ENCODE measurements at places on chromosomes 11 and 22.

- DNase-seq: peak; percentile 18
These were observed 121.9 kb upstream of the MTMR2 start for GRCh38 chr11:96045622-96046456.

DNA sequence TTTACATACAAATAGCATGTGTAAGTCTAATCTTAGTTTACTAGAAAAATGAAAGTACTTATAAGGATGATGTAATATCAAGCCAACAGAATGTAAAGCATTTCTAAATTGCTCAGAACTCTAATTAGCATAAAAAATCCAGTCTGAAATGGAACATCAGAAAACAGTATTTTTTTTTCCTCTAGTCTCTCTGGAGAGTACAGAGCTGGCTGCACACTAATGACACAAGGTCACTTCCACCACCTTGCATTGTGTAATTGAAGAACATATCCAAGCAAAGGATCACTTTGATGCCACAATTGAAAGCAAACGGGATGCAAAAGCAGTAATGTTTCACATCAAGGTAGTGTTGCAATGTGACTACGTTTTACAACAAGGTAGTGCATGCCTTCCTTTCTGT, 548.0 kb upstream of the LUZP2 start:
- DNase-seq: no peak

DNA sequence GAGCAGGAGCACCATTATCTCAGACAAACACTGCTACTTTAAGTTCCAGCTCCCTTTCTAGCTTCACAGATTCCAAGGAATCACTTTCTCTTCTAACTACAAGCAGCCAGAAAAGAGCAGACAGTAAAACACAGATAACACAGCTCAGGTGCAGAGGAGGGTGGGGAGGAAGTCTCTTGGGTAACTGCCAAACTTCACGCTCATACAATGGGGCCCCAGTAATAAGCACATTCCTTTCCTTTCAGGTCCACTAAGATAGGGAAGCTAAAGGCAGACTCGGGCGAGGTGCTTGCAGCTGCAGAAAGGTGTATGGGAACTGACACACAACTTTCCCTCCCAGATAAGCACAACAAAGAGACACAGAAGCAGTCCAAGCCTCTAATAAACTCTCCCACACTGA, 69.2 kb upstream of the OR9G4 start:
- DNase-seq: peak; percentile 18

DNA sequence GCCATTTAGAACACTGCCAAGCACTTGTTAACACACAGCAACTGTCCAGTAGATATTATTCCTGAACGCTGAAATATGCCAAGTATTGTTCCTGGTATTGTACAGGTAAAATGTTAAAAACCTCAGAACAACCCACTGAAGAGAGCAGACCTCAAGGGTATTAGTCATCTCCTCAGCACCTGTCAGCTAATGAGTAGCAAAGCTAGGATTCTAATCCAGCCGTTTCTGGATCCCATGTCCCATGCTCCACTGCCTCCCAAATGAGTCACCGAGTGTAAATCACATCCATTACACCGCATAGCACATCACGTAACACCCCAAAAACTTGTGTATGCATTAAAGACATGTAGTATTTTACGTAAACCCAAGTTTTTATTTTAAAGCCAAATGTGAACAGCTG, 705.4 kb upstream of the TENM4 start:
- no peak for DNase-seq

- DNase-seq: no peak
These were observed 7.9 kb downstream of the NCAM1 start for GRCh38 chr11:112968941-112969713.

DNA sequence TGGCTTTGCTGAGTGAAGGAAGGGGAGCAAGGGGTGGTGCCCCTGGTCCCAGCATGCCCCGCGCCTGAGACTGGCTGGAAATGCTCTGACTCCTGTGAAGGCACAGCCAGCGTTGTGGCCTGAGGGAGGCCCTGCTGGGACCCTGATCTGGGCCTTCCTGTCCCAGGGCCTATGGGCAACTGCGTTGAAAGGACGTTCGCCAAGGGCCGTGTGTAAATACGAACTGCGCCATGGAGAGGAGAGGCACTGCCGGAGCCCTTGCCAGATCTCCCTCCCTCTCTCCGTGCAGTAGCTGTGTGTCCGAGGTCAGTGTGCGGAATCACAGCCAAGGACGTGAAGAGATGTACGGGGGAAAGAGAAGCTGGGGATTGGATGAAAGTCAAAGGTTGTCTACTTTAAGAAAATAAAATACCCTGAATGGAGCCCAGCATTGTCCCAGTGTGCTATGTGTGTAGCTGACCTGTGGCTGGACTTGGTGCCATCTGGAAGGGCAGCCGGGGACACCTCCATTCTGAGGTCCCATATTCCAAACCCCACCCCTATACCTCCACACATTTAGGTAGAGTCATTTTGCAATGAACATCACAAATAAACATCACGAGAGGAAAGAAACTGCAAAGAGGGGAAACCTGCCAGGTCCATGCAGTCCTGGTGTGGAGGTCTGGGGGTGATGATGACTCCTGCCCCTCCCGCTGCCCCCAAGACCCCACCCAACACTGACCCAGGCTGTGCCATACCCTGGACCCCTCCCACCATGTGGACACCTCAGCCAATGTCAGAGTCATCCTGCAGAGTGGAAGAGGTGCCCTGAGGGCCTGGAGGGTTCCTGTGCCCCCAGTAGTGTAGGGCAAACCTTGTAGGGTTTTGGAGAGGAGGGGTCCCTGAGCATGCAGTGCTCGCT, 16.9 kb downstream of the RSPH14 start:
- no peak for DNase-seq

GRCh38 chr11:2289350-2289749, 12.4 kb downstream of the C11orf21 start:
- peak; percentile 78 for DNase-seq

DNA sequence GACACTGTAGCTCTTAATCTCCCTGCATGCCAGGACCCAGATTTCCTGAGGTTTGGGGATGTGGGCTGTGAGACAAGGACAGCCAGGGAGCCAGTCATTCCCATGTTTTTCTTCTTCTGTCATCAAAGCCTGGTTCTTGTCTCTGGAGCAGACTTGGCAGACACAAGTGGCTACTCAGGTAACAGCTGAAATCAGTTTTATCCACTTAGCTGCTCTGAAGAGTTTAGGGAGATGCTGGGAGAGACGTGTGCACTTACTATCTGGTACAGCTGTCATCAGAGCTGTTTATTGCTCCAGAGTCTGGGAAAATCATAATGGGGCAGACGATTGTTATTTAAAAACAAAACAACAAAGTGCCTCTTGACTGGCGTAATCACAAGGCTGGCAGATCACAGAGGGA, 56.6 kb downstream of the CSNK2A3 start:
- no peak for DNase-seq

- DNase-seq: no peak
These were observed 54.6 kb downstream of the CTSC start for GRCh38 chr11:88282747-88283515.

GRCh38 chr11:60118338-60118737, 29.9 kb downstream of the MS4A2 start:
- DNase-seq: no peak

DNA sequence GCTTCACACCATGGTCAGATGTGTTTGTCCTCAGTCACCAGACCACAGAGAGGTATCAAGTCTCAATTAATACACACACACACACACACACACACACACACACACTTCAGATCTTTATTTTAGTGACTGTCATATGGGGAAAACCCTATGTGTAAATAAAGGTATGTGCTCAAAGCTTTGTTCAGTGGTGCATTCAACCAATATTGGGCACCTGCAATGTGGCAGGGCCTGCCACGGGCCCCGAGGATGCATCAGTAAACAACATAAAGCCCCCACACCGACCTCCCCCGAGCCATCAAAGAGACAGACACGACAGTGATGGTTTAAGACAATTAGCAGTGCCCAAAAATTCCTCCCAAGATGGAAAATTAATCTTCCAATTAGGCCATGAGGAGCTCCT, 51.6 kb downstream of the SHANK2 start:
- DNase-seq: no peak

DNA sequence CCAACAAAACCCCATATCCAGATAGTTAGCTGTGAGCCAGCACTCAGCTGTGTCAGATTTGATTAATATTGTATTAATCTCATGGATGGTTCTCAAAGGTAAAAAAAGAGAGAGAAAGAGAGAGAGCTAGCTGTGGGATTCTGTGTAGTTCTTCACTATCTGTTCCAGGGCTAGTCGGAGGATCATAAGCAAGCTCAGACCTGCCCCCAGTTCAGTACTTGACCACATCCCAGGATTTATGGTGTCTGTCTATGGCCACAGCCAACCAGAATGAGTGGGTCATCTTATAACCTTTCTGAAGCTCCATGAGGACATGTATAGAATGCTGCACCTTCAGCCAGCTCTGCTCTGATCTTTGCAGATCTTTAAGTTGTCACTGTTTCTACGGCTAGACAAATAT, 13.5 kb upstream of the B3GNT6 start:
- no peak for DNase-seq

GRCh38 chr11:122727101-122727929, 71.8 kb downstream of the UBASH3B start:
- DNase-seq: no peak

- DNase-seq: no peak
These were observed 94.8 kb downstream of the CTTN start for GRCh38 chr11:70493089-70493474.

DNA sequence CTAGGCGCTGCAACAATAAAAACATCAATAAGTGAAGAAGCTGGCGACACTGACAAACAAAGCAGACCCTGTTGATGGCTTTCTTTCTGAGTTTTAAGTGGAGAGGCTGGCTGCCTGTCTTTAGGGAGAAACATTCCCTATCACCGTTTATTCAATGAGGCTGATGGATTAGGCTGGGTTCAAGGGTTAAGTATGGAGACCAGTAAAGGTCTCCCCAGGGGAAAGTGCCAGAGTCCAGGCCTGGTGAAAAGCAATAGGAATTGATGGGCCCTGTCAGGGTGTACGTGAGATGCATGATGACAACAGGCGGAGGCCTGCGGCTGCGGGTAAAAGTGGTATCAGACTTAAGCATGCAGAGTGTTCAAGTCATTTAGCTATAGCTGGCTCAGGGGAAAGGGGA, 102.6 kb downstream of the ALX4 start:
- DNase-seq: no peak

DNA sequence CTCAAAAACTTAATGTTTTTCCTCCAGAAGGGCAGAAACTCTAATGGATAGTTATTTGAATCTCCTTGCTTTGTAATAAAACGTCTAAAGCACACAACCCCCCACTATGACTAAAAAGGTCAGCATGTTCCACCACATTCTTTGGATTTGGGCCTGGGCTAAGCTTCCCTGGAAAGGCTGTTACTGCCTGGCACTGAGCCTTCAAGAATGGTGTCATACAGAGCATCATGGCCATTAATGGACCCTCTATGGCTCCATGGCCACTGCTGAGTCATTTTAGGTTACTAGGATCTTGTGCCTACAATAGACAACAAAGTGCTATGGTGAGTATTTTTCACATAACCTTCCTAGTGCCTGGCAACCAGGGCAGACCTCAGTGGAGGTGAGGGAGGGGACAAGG, 242.6 kb upstream of the FAT3 start:
- peak; percentile 32 for DNase-seq

DNA sequence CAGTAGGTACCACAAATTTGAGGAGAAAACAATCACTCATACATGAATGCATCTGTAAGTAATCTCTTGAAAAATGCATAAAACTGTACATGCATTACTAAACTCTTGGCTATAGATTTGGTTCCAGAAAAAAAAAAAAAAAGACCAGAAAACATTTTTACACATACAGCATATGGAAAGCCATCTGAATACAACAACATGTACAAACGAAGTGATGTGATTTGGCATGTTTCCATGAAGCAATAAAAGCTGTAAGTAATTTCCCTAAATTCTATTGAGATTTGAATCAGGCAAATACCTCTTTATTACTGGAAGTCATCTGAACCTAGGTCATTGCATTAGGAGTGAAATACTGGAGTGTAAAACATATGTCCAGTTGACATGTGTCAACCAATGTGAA, 31.9 kb upstream of the ZC3H12C start:
- no peak for DNase-seq

DNA sequence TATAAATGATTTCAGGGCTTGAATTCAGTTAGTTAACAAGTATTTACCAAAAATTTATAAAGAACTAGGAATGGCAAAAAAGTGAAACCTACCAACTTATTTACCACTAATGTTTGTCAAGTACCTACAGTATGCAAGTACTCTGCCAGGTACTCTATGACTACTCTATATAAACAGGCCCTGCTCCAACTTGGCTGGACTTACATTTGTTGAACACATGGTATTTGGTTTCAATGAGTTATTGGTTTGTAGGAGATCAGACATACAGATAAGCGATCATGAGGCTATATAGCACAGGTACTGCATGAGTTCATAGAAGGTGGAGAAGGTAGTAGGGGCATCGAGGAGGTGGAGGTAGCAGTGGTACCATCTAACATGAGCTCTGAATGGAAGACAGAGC, 159.9 kb upstream of the PDGFD start:
- DNase-seq: no peak

- no peak for DNase-seq
These were observed 4.3 kb downstream of the IL2RB start for GRCh38 chr22:37145180-37146050.

- DNase-seq: no peak
These were observed 527.0 kb downstream of the SOX6 start for GRCh38 chr11:15829312-15829711.

DNA sequence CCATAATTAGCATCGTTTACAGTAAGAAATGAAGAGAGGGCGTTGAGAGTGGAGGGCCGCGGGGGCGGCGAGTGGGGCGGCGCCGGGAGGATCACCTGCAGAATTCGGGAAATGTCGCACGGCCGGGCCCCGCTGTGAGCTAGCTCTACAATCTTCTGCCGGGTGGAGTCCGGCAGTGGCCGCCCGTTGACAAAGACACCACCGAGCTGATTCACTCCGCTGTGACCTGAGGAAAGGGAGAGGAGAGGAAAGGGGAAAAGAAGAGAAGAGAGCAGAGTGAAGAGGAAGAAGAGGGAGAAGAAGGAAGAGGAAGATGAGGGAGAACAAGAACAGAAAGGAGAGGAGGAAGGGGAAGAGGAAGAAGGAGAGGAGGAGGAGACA, 8.5 kb downstream of the PAX6 start:
- no peak for DNase-seq

- DNase-seq: no peak
These were observed 32.2 kb downstream of the SERPINH1 start for GRCh38 chr11:75594211-75594610.

- no peak for DNase-seq
These were observed 18.4 kb downstream of the PARVB start for GRCh38 chr22:44042249-44043218.

GRCh38 chr22:41355895-41356294, 25.8 kb upstream of the TEF start:
- no peak for DNase-seq

DNA sequence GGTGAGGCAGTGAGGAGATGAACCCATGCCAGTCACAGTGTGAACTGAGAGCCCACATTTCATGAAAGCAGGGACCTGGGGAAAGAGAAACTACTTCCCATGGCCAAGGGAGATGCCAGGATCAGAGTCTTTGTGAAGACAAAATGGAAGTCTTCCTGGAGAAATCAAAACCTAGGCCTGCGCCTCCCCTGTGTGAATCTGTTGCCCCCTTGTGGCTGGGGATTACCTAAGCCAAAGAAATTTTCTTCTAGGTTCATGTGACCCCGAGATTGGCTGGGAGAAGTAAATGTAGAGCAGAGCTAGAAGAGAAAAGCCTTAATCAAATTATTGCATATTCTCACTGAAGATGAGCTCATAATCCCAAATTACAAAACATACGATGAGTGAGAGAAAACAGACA, 1075.3 kb downstream of the TBC1D22A start:
- peak; percentile 17 for DNase-seq

Measured in mucosa of gallbladder (tissue), 1 donor.